ENCODE measurements at places on chromosomes 3 and 15. TPM values are rescaled to one million over a fixed set of nuclear protein-coding genes. Genes with fewer than 3 reads are reported as not detected.

The IL16 gene
- 0.46 TPM for total RNA-seq

The RUBCN gene
- 22.9 TPM for total RNA-seq

The SLC15A2 gene
- total RNA-seq: 3.8 TPM

The KLHL40 gene
- not detected for total RNA-seq

The FSTL1 gene
- total RNA-seq: 271 TPM

The IMP3 gene
- 107 TPM for total RNA-seq

The COX17 gene
- total RNA-seq: 49.7 TPM

The RSL24D1 gene
- 95.7 TPM for total RNA-seq

The SAMMSON gene
- 0.13 TPM for total RNA-seq
